ENCODE measurements at places on chromosomes 12 and 14. TPM values are rescaled to one million over a fixed set of nuclear protein-coding genes. Genes with fewer than 3 reads are reported as not detected.

The PYGL gene
- total RNA-seq, result 49.9 TPM

The GLT1D1 gene
- total RNA-seq, result 0.28 TPM

The INHBE gene
- not detected for total RNA-seq

The NDUFA12 gene
- 95.4 TPM for total RNA-seq

The CLEC4C gene
- total RNA-seq, result not detected

The TEX52 gene
- total RNA-seq, result not detected

The KHNYN gene
- 44.6 TPM for total RNA-seq

The SERPINA10 gene
- not detected for total RNA-seq

The CARMIL3 gene
- 1.1 TPM for total RNA-seq

The LMO3 gene
- total RNA-seq, result 403 TPM

The LALBA gene
- not detected for total RNA-seq

The ITPR2 gene
- total RNA-seq, result 61.7 TPM

- H3K27me3 ChIP-seq, result no peaks in the 10 kb centered on the region
- no peak overlapping the region for H3K4me3 ChIP-seq
- H3K36me3 ChIP-seq, result no peaks in the 10 kb centered on the region
- no peaks in the 10 kb centered on the region for H3K4me1 ChIP-seq
- H3K27ac ChIP-seq, result no peak overlapping the region
Observed at GRCh38 chr12:75888874-75889613, 142.5 kb downstream of the PHLDA1 start.

- H3K4me3 ChIP-seq, result no peak overlapping the region
- H3K27me3 ChIP-seq, result no peaks in the 10 kb centered on the region
- no peaks in the 10 kb centered on the region for H3K36me3 ChIP-seq
Observed at GRCh38 chr14:93160353-93160801, 24.3 kb downstream of the MOAP1 start.

- no peaks in the 10 kb centered on the region for H3K27me3 ChIP-seq
- peaks cover 8% of the 10 kb centered on the region for H3K4me1 ChIP-seq
Observed at GRCh38 chr12:91037276-91037675, 20.5 kb downstream of the KERA start.

GRCh38 chr14:37638599-37638998 is 43.2 kb downstream of the TTC6 start:
- no peak overlapping the region for H3K27ac ChIP-seq
- H3K4me3 ChIP-seq, result no peak overlapping the region
- no peak for DNase-seq
- H3K27me3 ChIP-seq, result no peaks in the 10 kb centered on the region

GRCh38 chr14:102419276-102419675 is 56.5 kb downstream of the TECPR2 start:
- no peak overlapping the region for H3K4me3 ChIP-seq
- H3K27ac ChIP-seq, result no peak overlapping the region
- no peaks in the 10 kb centered on the region for H3K27me3 ChIP-seq
- peaks cover 19% of the 10 kb centered on the region for H3K36me3 ChIP-seq

- no peaks in the 10 kb centered on the region for H3K4me1 ChIP-seq
- no peak overlapping the region for H3K4me3 ChIP-seq
- no peaks in the 10 kb centered on the region for H3K27me3 ChIP-seq
- H3K27ac ChIP-seq, result no peak overlapping the region
Observed at GRCh38 chr14:41663473-41663850, 56.8 kb downstream of the LRFN5 start.

DNA sequence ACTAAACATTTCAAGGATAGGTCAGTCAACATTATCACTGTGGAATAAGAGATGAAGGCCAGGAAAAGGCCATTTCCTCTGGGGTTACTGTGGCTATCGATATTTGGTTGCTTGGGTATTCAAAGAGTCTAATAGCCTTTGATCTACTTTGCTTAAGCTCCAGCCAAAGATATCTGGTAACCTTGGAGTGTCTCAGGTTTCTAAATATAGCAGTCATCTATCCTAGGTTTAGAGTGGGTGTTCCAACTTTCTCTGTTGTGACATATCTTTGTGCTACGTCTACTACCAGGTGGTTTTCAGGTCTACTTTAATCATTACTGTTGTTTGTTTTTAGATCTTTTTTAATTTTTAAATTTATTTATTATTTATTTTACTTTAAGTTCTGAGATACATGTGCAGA is 42.4 kb downstream of the RDH12 start:
- DNase-seq, result no peak
- peaks cover 8% of the 10 kb centered on the region for H3K36me3 ChIP-seq
- H3K4me3 ChIP-seq, result no peak overlapping the region
- no peaks in the 10 kb centered on the region for H3K4me1 ChIP-seq
- no peaks in the 10 kb centered on the region for H3K27me3 ChIP-seq

DNA sequence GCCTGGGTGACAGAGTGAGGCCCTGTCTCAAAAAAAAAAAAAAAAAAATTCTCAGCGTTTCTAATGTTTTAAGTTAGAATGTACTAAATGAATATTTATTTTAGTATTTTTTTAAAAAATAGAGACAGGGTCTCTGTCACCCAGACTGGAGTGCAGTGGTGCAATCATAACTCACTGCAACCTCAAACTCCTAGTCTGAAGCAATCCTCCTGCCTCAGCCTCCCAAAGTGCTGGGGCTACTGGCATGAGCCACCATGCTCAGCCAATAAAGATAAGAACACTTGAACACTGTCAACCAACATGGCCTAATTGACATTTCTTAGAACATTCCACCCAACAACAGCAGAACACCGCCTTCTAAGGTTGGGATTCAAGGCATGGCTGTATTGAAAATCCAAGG is 5.1 kb upstream of the DYNC1H1 start:
- H3K27ac ChIP-seq, result no peak overlapping the region
- DNase-seq, result no peak
- no peak overlapping the region for H3K4me3 ChIP-seq
- H3K27me3 ChIP-seq, result no peaks in the 10 kb centered on the region
- no peaks in the 10 kb centered on the region for H3K36me3 ChIP-seq

- peak; percentile 30 for DNase-seq
- no peak overlapping the region for H3K27ac ChIP-seq
- no peak overlapping the region for H3K4me3 ChIP-seq
- H3K27me3 ChIP-seq, result peaks cover 49% of the 10 kb centered on the region
- no peaks in the 10 kb centered on the region for H3K36me3 ChIP-seq
- no peaks in the 10 kb centered on the region for H3K4me1 ChIP-seq
Observed at GRCh38 chr12:131385313-131386166, 325.4 kb upstream of the SFSWAP start.

DNA sequence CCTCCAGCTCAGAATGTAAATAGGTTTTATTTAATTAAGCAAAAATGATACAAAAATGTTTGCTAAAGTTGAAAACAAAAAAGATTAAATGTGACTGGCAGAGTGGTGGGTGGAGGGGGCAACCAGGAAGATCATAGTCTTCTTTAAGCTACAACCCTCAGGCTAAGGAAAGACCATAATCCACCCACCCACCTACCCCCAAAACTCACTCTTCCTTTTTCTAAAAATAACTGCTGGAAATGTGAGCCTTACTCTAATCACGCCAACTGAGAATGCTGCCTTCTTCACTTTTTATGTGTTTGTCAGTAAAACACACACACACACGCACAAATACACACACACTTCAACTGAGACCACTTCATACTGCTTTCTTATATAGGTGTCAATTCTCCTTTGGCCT is 230.0 kb upstream of the EGLN3 start:
- H3K27ac ChIP-seq, result no peak overlapping the region
- no peaks in the 10 kb centered on the region for H3K27me3 ChIP-seq
- no peaks in the 10 kb centered on the region for H3K4me1 ChIP-seq
- DNase-seq, result no peak

- H3K27me3 ChIP-seq, result no peaks in the 10 kb centered on the region
- DNase-seq, result no peak
- H3K4me1 ChIP-seq, result no peaks in the 10 kb centered on the region
- no peak overlapping the region for H3K4me3 ChIP-seq
Observed at GRCh38 chr12:32561931-32562341, 117.2 kb upstream of the DNM1L start.

DNA sequence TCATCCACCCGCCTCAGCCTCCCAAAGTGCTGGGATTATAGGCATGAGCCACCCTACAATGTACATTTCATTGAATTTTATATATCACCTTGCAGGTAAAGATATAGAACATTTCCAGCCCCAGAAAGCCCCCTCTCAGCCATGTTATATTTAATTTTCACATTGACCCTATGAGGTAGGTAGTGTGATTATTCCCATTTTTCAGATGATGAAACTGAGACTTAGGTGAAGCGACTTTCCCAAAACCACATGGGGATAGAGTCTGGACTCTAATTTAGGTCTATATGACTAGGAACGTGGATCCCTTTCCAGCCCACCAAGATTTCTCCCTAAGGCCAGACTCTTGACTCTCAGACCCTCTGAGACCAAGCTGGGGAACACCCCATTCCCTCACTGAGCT is 15.7 kb upstream of the POP5 start:
- no peak overlapping the region for H3K27ac ChIP-seq
- no peak overlapping the region for H3K4me3 ChIP-seq
- no peaks in the 10 kb centered on the region for H3K4me1 ChIP-seq
- DNase-seq, result no peak
- no peaks in the 10 kb centered on the region for H3K27me3 ChIP-seq
- no peaks in the 10 kb centered on the region for H3K36me3 ChIP-seq

DNA sequence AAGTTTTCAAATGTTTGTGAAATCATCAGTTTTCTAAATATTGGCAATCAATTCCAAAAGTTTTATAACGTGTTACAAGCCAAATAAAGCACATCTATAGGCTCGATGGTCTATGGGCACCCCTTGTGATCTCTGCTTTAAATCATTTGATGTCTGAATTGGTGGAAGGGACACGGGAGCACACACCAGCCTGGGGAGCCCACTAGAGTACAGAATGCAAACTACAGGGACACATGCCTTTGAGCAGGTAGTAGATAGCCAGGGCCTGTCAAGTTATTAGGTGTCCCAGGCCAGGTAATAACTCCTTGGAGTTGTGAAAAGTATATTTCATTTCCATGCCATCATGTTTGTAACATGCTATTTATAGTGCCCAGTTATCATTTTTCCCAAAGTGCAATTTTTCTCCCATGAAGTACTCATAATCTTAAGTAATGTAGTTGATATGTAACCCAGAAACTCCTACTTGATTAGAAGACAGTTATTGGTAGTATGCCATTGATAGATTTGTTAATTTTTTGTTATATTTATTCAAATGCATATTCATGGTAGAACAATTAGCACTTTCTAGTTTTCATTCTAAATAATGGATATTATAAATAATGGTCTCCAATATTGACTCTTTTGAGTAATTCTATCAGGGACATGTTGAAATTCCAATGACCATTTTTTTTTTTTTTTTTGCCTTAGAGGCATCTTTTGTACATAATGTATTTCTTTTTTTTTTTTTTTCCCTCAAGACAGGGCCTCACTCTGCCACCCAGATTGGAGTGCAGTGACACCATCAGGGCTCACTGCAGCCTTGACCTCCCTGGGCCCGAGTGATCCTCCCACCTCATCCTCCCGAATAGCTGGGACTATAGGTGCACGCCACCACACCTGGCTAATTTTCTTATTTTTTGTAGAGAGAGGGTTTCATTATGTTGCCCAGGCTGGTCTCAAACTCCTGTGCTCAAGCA is 96.9 kb upstream of the FGD4 start:
- peaks cover 10% of the 10 kb centered on the region for H3K36me3 ChIP-seq
- no peak overlapping the region for H3K27ac ChIP-seq
- H3K27me3 ChIP-seq, result no peaks in the 10 kb centered on the region
- no peak overlapping the region for H3K4me3 ChIP-seq

- H3K36me3 ChIP-seq, result no peaks in the 10 kb centered on the region
- H3K27ac ChIP-seq, result no peak overlapping the region
- H3K4me3 ChIP-seq, result no peak overlapping the region
Observed at GRCh38 chr12:69435644-69436043, 34.5 kb upstream of the FRS2 start.

DNA sequence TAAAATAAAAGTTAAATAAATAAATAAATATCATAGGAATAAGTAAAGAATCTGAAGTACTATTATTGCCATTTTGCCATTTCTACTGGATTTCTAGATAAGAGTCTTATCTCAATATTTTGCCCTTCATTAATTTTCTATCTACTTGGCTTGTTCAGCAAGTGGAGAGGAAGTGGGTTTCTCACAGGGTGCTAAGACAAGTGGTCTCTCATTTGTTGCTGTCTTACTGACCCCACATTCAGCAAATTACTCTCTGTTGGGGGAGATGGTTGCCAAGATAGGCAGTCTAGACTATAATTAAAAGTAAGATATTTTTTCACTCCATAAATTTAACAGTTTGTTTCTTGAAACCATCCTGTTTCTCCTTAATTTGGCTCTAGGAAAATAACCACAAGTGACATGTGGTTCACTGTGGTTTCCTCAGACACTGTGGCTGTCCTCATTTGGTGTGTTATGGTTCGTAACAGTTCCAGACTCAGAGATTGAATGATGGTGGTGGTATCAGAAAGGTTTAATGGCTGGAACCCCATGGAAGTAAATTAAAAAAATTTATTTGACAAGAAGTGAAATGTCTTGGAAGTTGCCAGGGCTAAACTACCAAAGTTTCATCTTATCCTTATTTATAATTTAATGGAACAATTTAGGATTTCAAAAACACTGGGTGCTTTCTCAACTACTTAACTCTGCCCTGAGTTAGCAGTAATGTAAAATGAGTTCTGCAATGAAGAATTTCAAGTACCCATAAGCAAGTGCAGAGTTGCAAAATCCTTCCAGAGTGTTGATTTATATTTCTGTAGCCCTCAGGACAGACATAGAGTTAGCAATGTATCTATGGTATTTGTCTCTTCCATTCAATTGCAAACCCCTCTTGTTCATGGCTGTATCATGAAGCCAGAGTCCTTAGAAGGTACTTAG is 214.8 kb downstream of the MSRB3 start:
- DNase-seq, result no peak
- H3K27me3 ChIP-seq, result no peaks in the 10 kb centered on the region
- no peak overlapping the region for H3K27ac ChIP-seq
- no peaks in the 10 kb centered on the region for H3K36me3 ChIP-seq
- no peak overlapping the region for H3K4me3 ChIP-seq
- H3K4me1 ChIP-seq, result no peaks in the 10 kb centered on the region

- H3K27me3 ChIP-seq, result no peaks in the 10 kb centered on the region
- peaks cover 24% of the 10 kb centered on the region for H3K4me1 ChIP-seq
- H3K4me3 ChIP-seq, result no peak overlapping the region
- H3K27ac ChIP-seq, result no peak overlapping the region
Observed at GRCh38 chr14:23164250-23164649, 19.2 kb downstream of the SLC7A8 start.

DNA sequence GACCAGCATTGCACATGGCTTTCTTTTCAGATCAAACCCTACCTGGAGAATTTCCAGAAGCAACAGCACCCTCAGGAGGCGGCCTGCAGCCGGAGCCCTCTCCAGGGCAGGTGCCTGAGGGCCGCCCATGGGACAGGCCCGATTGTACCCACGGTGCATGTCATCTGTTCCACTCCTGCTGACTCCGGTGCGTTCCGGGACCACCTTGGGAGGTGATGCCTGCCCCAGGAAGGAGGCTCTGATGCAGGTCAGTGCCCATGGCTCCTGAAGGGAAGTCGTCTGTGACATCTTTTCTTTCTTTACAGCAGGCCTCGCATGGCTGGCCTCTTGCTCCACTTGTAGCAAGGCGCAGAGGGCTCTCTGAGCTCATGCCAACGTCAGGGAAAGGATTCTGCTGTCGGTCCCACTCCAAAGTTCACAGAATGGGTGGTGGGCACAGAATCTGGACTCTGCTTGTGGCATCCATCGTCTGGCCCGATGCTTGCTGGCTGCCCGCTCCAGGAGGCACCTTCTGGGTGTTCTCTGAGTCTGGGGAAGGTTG is 160.7 kb upstream of the RTL1 start:
- H3K27me3 ChIP-seq, result no peaks in the 10 kb centered on the region
- H3K27ac ChIP-seq, result no peak overlapping the region
- DNase-seq, result peak; percentile 32
- no peak overlapping the region for H3K4me3 ChIP-seq
- no peaks in the 10 kb centered on the region for H3K4me1 ChIP-seq

GRCh38 chr12:80864046-80864735 is 73.5 kb downstream of the LIN7A start:
- no peak for DNase-seq
- no peak overlapping the region for H3K27ac ChIP-seq
- H3K4me1 ChIP-seq, result no peaks in the 10 kb centered on the region
- H3K36me3 ChIP-seq, result no peaks in the 10 kb centered on the region

Measured in sigmoid colon (tissue), 7 donors.